ENCODE measurements at places on chromosomes 11 and 22.

GRCh38 chr22:40156001-40156516 lies 21.7 kb upstream of the TNRC6B start:
- DNase-seq: no peak

- DNase-seq: no peak
These were observed 11.3 kb downstream of the OSBP2 start for GRCh38 chr22:30705710-30706651.

DNA sequence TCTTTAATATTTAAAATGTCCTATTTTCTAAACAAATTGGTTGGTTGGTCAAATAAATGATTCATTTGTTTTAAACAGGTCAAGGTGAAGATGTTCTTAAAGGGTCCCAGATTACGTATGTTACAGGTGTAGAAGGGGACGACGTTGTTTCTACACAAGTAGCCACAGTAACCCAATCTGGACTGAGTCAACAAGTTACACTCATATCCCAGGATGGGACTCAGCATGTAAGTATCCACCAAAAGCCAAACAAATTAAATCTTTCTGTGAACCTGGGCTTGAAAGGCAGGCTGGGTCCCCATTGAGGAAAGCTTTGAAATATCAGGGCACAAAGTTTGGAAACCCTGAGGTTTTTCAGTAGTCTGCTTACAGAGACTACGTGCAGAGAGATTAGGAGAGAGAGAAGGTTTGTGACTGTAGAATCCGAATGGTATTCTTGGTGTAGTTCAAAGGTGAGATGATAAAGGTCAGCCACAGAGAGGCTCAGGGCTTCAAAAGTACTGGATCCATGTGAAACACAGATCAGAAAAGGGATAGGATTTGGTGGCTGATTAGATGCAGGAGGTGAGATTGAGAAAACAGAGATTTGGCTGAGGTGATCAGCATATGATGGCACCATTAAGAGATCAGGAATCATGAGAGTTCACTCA lies 51.7 kb downstream of the ZNF143 start:
- no peak for DNase-seq

GRCh38 chr11:14638561-14638960 lies 5.0 kb upstream of the PDE3B start:
- DNase-seq: no peak

DNA sequence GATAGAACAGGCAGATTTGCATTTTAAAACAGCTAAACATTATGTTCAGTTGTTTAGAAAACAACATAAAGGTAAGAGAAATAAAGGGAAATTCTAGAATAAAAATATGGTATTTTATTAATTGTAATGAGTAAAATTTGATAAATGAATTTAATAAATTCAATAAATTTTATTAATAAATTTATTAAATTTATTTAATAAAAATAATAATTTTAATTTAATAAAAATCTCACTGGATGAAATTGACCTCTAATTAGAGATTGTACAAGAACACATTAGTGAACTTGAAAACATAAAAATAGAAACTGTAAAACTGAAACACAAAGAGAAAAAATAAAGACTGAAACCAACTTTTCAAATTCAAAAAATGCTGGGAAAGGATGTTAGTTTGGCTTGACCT lies 605.7 kb upstream of the LRRC4C start:
- DNase-seq: no peak

GRCh38 chr11:116233561-116233960 lies 539.2 kb downstream of the BUD13 start:
- no peak for DNase-seq

DNA sequence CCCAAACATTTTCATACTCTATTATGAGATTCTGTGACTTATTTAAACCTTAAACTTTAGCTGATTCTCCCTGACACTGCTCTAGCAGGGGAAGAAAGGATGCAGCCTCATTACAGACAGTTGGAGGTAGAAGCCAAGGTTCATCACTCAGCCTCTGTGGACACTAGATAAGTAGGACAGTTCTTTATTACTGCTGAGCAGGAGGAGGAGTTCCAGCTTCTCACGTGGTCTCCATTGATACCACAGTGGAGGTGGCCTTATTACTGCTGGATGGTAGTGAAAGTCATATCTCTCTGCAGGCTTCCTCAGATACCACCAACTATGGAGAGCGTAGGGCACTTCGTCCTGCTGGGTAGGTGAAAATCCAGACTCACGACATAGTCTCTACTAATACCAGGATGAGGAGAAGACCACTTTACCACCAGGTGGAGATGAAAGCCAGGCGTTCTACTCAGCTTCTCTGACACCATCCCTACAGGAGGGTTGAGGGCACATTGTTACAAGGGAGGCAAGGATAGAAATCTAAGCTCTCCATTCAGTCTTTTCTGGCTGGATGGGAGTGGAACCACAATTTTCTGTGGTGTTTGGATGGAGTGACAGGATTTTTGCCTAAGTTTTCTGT lies 13.1 kb upstream of the ANGPTL5 start:
- no peak for DNase-seq

- DNase-seq: no peak
These were observed 164.5 kb downstream of the JRKL start for GRCh38 chr11:96554236-96554820.
